AG09319 (cell line): ENCODE measurements at places on chromosomes 4 and X.

GRCh38 chr4:38610966-38611431 is 53.0 kb upstream of the KLF3 start:
- DNase-seq, result no peak

GRCh38 chr4:153364061-153364460 is 19.6 kb downstream of the MND1 start:
- no peak for DNase-seq

- DNase-seq, result no peak
Measured at GRCh38 chrX:134948333-134949241, 42.2 kb upstream of the SMIM10 start.

DNA sequence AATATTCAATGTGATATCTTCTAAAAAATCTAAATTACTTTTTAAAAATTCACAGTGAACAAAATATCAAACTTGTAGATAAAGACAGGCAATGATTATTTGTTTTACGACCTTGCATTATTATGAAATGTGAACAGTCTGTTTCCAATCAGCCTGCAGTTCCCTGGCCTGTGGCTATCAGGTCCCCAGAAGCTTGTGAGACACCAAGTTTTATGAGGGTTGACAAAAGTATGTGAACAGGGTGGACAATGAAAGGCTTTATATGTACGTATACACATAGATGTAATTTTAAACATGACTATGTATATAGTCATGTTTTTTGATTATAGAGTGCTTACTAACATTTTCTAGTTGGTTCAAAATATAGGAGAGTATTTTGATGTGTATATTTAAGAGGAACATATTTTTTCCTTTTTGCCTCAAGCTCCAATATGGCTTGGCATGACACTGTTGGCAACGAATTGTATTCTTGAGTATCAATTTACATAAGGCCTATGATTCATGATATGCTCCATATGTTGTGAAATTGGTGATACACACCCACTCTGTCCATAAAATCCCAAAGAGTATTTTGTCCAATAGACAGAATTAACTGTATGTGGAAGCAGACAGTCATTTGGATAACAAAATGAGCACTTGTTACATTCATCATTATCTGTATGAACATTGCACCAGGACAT is 55.7 kb downstream of the BTC start:
- no peak for DNase-seq

GRCh38 chr4:7281691-7282665 is 89.6 kb downstream of the SORCS2 start:
- no peak for DNase-seq

- no peak for DNase-seq
Measured at GRCh38 chr4:140102421-140102820, 51.6 kb downstream of the MAML3 start.

DNA sequence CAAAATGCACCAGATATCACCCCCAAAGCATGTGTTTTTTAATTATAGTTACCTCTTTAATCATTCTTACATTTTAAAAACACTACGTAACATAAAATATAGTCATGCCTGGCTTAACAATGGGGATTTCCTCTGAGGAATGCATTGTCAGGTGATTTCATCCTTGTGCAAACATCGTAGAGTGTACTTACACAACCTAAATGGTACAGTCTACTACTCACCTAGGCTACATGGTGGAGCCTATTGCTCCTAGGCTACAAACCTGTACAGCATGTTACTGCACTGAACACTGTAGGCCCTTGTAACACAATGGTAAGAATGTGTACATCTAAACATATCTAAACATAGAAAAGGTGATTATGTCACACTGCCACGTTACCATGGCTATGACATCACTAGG is 208.6 kb downstream of the SPOCK3 start:
- no peak for DNase-seq

DNA sequence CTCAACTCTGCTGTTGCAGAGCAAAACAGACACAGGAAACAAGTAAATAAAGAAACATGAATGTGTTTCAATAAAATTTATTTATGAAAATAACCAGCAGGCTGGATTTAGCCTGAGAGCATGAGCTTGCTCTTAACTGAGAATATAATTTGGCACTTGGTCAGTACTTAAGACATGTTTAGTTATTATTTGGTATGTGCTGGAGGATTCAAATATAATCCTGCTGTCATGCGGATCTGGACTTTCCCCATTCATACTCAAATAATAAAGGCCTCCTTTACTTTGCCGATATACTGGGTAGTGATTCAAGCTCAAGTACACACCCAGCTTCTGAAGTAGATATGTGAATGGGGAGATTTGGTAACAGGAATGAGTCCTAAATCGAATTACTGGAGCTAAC is 465.5 kb upstream of the HS3ST1 start:
- DNase-seq, result no peak

- no peak for DNase-seq
Measured at GRCh38 chrX:47704736-47705135, 45.8 kb upstream of the UXT start.

DNA sequence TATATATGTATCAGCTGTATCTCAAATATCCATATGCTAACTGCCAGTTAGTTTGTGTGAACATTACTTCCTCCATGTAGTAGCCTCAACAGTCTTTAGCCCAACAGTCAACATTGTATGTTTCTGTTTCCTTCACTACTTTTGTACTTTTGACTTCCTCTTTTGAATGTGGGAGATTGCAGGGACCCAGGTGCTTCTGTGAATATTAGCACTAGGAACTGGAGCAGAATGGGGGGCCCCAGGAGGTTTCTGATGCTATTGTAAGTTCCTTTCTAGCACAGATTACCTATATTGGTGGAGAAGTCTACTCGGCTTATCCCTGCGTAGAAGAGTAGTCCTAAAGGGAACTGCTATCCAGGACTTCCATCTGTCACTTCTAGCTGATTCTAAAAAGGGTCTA is 2.3 kb downstream of the PLAC8 start:
- DNase-seq, result no peak

DNA sequence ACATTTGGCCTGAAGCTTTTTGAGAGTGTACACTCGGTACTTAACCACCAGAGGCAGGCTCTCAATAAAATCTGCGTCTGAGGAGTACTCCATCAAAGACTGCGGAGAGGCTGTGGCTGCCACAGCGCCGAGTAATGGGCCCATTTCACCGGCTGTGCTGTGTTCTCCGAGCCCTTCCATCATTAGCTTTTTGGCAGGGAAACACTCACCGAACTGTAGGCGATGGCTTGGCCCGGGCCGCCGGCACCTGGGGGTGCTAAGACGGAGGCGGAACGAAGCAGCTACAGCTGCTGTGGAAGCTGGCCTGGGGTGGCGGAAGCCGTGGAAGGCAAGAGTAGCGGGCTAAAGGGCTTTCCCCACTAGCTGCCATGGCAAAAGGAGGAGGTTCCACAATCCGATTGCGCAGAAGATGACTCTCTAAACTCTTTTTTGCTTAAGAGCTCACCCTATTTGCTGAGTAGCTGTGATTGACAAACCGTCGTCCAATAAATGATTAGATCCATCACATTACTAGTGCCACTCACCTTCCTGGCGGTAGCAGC is 48.5 kb upstream of the PABPC1L2A start:
- DNase-seq, result no peak

GRCh38 chrX:1112321-1112720 is 100.1 kb downstream of the CRLF2 start:
- DNase-seq, result no peak

GRCh38 chr4:123411514-123411913 is 14.9 kb downstream of the SPRY1 start:
- DNase-seq, result no peak

DNA sequence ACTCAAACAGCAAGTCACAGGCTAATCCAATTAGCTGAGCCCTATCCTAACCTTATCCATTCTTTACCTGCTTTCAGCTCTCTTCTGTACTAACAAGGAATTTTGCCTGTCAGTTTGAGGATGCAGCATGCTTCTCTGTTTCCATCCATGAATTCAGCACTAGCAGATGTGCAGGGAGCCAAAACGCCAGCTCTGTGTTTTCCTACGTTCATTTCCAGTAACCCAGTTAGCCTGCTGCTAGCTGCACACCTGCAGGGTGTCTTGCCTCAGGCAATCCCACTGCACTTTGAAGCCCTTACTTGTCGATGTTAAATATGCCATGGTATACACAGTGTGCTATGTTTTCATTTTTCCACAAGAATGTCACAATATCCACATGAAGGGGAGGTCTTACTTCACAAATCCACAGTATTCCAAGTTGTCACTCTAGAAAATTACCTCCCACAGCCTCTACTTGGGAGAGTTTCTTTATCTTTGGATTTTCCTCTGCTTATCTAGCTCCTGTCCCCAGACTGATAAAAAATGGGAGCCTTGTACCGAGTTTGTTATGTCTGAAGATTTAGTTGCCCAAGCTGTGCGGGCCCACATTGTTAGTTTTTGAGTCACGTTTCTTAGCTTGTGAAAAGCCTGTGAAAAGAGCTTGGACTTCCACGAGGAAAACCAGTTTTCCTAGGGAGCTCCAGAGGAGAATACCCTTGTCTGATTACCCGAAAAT is 127.6 kb upstream of the HHIP start:
- no peak for DNase-seq

DNA sequence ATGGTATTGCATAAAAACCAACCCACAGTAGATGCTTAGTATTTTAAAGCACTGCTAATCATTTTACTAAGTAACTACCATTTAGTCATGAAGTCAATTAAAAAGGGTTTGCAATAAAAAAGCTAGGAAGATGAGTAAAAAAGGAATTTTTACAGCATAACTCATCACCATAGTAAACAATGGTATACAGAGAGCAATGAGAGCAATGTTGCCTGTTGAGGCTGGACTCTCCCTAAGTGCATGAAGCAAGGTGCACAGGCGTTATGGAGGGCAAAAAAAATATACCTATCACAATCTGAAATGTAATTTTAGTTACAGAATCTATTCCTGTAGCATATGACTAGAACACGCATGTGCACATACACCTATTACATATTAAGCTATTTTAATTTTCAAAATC is 129.6 kb upstream of the BMP3 start:
- no peak for DNase-seq

DNA sequence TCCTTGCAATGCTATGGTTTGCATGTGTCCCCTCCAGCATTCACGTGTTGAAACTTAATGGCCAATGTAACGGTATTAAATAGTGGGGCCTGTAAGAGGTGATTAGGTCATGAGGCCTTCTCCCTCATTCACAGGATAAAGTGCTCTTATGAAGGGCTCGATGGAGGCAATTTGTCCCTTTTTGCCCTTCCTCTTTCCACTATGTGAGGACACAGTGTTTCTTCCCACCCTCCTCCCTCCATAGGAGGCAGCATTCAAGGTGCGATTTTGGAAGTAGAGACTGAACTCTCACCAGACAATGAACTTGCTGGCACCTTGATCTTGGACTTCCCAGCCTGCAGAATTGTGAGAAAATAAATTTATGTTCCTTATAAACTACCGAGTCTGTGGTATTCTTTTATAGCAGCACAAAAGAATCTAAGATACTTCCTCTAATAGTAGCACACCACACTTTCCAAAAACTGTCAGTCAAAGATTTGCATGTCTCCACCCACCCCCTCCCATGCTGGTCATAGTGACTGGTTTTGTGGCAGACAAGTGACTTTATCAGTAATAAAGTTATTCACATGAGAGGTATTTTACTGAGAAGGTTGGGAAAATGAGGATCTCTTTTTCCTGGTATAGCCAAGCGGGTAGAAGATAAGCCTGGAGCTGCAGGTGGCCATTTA is 113.5 kb upstream of the TTC29 start:
- no peak for DNase-seq

GRCh38 chr4:113385281-113385899 is 335.9 kb downstream of the ANK2 start:
- DNase-seq, result no peak

- DNase-seq, result no peak
Measured at GRCh38 chrX:132365490-132365889, 123.3 kb downstream of the MBNL3 start.

GRCh38 chr4:1604706-1605205 is 79.4 kb downstream of the FAM53A start:
- DNase-seq, result no peak

GRCh38 chr4:53075162-53075785 is 213.2 kb downstream of the RASL11B start:
- DNase-seq, result no peak

DNA sequence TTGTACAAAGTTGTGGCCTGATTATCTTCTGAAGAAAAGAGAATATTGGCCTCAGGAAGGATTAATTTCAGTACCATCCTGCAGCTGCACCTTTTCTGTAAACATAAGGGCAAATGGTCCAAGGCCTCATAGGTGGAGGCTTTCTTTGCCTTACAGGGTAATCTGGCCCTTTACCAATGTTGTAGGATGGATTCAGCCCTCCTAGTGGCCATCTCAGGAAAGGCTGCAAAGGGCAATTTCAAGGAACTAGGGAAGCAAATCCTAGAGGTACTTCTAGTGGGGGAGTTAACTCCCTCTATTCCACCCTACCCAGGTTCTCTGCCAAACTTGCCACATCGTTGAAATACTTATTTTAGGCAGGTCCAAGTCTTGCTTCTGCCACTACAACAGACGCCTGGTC is 57.6 kb downstream of the UGT2B11 start:
- no peak for DNase-seq

DNA sequence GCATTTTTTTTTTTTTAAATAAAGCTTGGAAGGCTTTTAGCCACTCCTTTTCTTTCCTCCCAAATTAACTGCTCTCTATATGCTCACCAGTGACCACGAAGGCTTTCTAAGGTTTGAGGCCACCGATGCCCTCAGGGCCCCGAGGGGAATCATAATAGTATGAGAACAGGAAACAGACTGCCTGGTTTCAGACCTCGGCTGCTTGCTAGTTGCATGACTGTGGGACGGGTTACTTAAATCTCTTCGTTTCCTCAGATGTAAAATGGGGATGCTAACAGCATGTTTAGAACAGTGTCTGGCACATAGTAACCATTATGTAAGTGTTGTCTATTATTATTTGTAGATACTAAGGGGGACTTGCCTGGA is 3.6 kb downstream of the LINC00632 start:
- DNase-seq, result no peak

GRCh38 chrX:75609406-75609805 is 86.6 kb upstream of the ZDHHC15 start:
- no peak for DNase-seq

DNA sequence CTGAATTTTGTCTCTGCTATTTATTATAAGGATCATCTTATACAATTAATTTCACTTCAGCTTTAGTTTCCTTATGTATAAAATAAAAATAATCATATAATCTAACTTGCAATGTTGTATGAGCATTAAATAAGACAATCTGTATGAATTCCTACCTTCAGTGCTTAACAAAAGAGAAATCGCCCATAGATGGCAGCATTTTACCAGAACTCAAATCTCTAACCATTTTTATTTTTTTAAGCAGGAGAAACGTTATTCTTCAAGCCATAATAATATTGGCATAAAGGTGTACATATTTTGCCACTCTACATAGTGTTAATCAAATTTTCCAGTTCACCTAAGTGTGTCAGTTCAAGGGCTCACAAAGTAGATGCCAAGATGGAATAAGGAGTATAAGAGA is 78.8 kb downstream of the TMEM47 start:
- DNase-seq, result peak; percentile 15

- DNase-seq, result no peak
Measured at GRCh38 chrX:48835524-48836329, at the start of gene PCSK1N. Gene PCSK1N, minus strand, starts transcription at chrX:48835610. Its CDS starts 78 bp downstream, at chrX:48835532.
